HFFc6 (cell line): ENCODE measurements at places on chromosomes 4 and X.

GRCh38 chr4:15654593-15655222, 449 bp downstream of the FBXL5 start:
- H3K4me3 ChIP-seq = peak overlapping the region; percentile 97
- DNase-seq = peak; percentile 9
- peaks cover 69% of the 10 kb centered on the region for H3K4me1 ChIP-seq
- peaks cover 5% of the 10 kb centered on the region; the same call in 1 of the 2 replicates for H3K36me3 ChIP-seq
- H3K27me3 ChIP-seq = peaks cover 2% of the 10 kb centered on the region; the same call in 1 of the 2 replicates
- peak overlapping the region; percentile 99 for H3K27ac ChIP-seq

- peaks cover 35% of the 10 kb centered on the region for H3K4me1 ChIP-seq
- H3K27ac ChIP-seq = no peak overlapping the region
- H3K36me3 ChIP-seq = no peaks in the 10 kb centered on the region
- no peak for DNase-seq
Measured at GRCh38 chr4:107261241-107261874, 225.2 kb upstream of the DKK2 start.

- DNase-seq = no peak
- no peaks in the 10 kb centered on the region for H3K27me3 ChIP-seq
- H3K4me1 ChIP-seq = peaks cover 20% of the 10 kb centered on the region
Measured at GRCh38 chr4:106258145-106259045, 57.6 kb downstream of the TBCK start.

DNA sequence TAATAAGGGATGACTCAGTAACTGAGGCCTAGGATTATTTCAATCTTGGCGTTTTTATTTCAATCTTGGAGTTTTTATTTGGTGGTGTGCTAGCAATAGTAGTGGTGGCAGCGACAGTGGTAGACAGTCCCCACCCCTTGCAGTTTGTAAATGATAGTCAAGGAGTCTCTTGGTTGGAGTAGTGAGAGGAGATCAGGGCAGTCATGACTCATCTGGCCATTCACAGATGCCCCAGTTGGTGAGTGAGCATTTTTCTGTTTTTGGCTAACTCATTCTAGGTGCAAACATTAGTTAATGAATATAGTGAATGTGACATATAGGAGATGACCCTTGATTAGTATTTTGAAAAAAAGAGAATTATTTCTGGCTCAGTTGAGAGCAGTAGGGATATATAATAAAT, 93.5 kb upstream of the ADAD1 start:
- H3K27ac ChIP-seq = peak overlapping the region; percentile 46; the same call in 1 of the 2 replicates
- peak; percentile 18 for DNase-seq
- H3K4me3 ChIP-seq = no peak overlapping the region

DNA sequence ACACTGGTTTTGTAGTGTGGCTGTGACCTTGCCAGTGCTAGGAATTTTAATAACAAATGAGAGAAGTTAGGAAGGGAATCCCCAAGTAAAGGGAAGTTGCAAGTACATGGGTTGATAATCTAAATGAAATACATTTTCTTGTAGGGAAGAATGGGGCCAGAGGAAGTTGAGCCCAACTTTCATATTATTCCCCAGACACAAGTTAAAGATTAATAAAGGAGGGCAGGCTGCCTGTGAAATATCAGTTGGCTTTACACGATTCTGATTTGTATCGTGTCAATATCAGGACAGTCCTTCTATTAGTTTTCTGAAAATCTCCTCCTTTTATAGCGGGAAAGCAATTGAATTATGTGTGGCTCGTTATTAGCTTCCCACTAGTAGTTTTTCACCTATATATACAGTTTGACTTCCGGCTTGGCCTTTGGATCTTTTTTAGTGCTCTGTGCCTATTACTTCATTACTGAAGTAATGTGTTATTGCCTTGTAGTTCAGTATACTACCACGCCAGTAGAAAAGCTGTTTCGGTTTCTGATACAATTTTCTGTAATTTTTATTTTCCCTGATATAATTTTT, 1.7 kb downstream of the PDLIM5 start:
- H3K27ac ChIP-seq = peak overlapping the region; percentile 93
- peak overlapping the region; percentile 95 for H3K4me3 ChIP-seq
- DNase-seq = no peak
- peaks cover 67% of the 10 kb centered on the region for H3K4me1 ChIP-seq
- peaks cover 24% of the 10 kb centered on the region for H3K36me3 ChIP-seq

GRCh38 chr4:152588869-152589268, 53.0 kb upstream of the FBXW7 start:
- no peak overlapping the region for H3K27ac ChIP-seq
- no peak for DNase-seq
- H3K36me3 ChIP-seq = no peaks in the 10 kb centered on the region
- H3K4me3 ChIP-seq = no peak overlapping the region
- H3K27me3 ChIP-seq = peaks cover 16% of the 10 kb centered on the region

DNA sequence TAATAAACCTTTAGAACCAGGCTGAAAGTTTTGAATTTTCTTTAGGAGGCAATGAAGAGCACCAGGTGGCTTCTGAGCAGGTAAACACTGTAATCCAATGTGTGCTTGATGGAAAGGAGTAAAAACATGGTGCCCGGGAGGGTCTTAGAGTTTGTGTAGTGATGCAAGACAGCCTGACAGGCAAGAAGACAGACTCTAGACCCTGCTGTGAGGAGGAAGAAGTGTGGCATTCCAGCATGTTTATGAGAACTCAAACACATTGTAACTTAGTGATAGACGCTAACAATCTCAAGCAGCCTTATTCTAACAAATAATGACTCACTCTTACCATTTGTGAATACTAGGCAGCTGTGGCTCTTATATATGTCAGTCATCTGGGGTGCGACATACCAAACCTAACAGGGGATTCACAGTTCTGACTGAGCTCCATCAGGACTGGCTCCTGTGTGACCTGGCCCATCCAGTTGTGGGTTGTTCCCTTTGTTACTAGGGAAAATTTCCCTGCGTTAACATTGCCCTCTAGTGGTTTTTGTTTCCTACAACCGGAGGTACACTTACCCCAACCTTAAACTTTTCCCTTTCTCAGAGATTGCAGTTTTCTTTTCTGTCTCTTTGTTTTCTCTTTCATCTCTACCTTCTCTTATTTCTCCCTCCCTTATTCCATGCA, 53.8 kb downstream of the VSIG4 start:
- H3K4me3 ChIP-seq = no peak overlapping the region
- DNase-seq = peak; percentile 35
- no peak overlapping the region for H3K27ac ChIP-seq
- H3K27me3 ChIP-seq = no peaks in the 10 kb centered on the region; the same call in none of the 2 replicates
- H3K4me1 ChIP-seq = no peaks in the 10 kb centered on the region

GRCh38 chrX:149004936-149005335, 500.2 kb downstream of the IDS start:
- H3K27ac ChIP-seq = no peak overlapping the region
- no peaks in the 10 kb centered on the region for H3K27me3 ChIP-seq
- DNase-seq = no peak
- no peak overlapping the region for H3K4me3 ChIP-seq
- H3K36me3 ChIP-seq = no peaks in the 10 kb centered on the region
- no peaks in the 10 kb centered on the region for H3K4me1 ChIP-seq

DNA sequence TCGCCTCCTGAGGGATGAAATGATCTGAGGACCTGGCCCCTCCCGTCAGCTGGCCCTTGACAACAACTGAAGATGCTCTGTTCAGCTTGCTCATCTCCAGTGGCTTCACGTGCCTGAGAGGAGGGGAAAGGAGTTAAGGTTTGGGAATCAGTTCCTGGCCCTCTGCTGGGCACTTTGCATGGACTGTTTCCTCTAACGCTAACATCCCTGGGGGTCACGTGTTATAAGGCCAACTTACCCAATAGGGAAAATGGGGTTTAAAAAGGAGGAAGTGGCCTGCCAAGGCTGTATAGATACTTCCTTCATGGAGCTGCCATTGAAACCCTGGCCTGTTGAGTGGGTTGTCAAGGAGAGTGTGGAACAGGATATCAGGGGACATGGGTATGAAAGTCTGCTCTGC, 65.6 kb downstream of the OR13H1 start:
- H3K36me3 ChIP-seq = no peaks in the 10 kb centered on the region
- no peak for DNase-seq
- no peak overlapping the region for H3K4me3 ChIP-seq
- H3K4me1 ChIP-seq = no peaks in the 10 kb centered on the region

DNA sequence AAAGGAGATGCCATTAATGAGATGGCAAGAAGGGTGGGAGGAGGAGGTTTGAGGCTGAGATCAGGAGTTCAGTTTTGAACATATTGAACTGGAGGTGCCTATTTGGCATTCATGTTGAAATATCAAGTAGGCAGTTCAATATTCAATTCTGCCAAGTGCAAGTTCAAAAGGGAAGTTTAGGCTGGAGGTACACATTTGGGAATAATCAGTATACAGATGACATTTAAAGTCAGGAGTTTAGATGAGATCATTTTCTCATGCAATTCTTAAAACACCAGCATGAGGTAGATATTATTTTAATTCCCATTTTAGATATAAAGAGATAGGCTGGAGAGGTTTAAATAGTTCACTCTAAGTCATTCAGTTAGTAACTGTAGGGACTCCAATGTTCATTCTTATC, 26.1 kb downstream of the COQ2 start:
- DNase-seq = no peak
- H3K27me3 ChIP-seq = no peaks in the 10 kb centered on the region
- peaks cover 46% of the 10 kb centered on the region for H3K4me1 ChIP-seq
- peak overlapping the region; percentile 14; the same call in 1 of the 2 replicates for H3K27ac ChIP-seq
- peaks cover 29% of the 10 kb centered on the region for H3K36me3 ChIP-seq

DNA sequence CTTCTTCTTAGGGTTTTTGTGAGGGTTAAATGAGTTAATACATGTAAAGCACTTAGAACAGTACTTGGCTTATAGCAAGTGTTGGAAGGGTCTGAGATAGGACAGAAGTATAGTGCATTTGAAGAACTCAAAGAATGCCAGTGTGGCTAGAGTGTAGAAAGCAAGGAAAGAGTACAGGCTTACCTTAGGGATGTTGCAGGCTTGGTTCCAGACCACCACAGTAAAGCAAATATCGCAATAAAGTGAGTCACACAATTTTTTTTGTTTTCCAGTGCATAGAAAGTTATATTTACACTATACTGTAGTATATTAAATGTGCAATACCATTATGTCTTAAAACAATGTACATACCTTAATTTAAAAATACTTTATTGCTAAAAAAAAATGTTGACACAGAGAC, 41.3 kb downstream of the KIF4A start:
- no peak for DNase-seq
- H3K27me3 ChIP-seq = no peaks in the 10 kb centered on the region
- H3K4me3 ChIP-seq = no peak overlapping the region
- H3K36me3 ChIP-seq = peaks cover 5% of the 10 kb centered on the region; the same call in 1 of the 2 replicates
- peaks cover 8% of the 10 kb centered on the region; the same call in 1 of the 2 replicates for H3K4me1 ChIP-seq

DNA sequence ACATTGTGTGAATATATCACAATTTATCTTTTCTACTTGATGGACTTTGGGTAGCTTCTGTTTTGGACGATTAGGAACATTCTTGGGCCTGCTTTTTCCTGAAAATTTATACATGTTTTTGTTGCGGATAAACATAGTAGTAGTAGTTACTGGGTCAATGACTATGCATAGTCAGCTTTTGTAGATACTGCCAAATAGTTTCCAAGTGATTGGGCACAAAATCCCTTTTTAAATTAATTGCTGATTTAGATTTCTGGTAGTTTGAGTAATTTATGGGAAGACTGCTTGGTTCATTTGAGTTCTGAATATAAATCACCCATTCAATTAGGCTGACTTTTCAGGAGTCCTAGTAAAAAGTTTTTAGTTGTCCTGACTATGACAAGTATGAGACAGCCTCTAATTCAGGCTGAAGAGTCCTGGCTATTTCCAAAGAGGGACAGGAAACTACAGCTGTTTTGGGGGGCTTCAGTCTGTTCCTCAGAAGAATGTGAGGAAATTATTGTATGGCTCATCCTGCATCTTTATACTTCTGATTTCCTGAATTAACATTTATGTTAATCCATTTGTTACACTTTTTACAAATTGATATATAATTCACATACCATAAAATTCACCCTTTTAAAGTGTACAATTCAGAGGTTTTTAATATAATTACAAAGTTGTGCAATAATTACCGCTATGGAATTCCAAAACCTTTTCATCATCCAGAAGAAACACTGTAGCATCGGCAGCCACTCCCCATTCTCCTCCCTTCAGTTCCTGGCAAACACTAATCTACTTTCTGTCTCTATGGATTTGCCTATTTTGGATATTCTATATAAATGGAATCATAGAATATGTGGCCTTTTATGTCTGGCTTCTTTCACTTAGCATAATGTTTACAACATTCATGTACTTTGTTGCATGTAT, 14.2 kb downstream of the LRP2BP start:
- no peak overlapping the region for H3K4me3 ChIP-seq
- peaks cover 24% of the 10 kb centered on the region for H3K36me3 ChIP-seq
- peaks cover 55% of the 10 kb centered on the region for H3K4me1 ChIP-seq
- no peaks in the 10 kb centered on the region for H3K27me3 ChIP-seq
- peak overlapping the region; percentile 60 for H3K27ac ChIP-seq

- H3K36me3 ChIP-seq = peaks cover 13% of the 10 kb centered on the region; the same call in 1 of the 2 replicates
- peaks cover 59% of the 10 kb centered on the region for H3K4me1 ChIP-seq
- peak overlapping the region; percentile 78 for H3K27ac ChIP-seq
Measured at GRCh38 chr4:41009411-41009810, 204.9 kb downstream of the APBB2 start.

GRCh38 chrX:50927127-50927526, 16.6 kb downstream of the BMP15 start:
- no peak for DNase-seq
- no peaks in the 10 kb centered on the region for H3K4me1 ChIP-seq
- H3K4me3 ChIP-seq = no peak overlapping the region
- H3K36me3 ChIP-seq = no peaks in the 10 kb centered on the region
- no peak overlapping the region for H3K27ac ChIP-seq

- peak; percentile 9 for DNase-seq
- no peak overlapping the region for H3K4me3 ChIP-seq
- peaks cover 7% of the 10 kb centered on the region; the same call in 1 of the 2 replicates for H3K4me1 ChIP-seq
- H3K36me3 ChIP-seq = no peaks in the 10 kb centered on the region
Measured at GRCh38 chrX:29826742-29827141, 388.6 kb upstream of the MAGEB2 start.

- no peaks in the 10 kb centered on the region; the same call in 1 of the 2 replicates for H3K27me3 ChIP-seq
- peaks cover 24% of the 10 kb centered on the region for H3K4me1 ChIP-seq
- no peak overlapping the region; the same call in 1 of the 2 replicates for H3K27ac ChIP-seq
- peak; percentile 32 for DNase-seq
Measured at GRCh38 chr4:38989487-38989886, 42.7 kb downstream of the TMEM156 start.

- no peaks in the 10 kb centered on the region for H3K36me3 ChIP-seq
- H3K4me3 ChIP-seq = peak overlapping the region; percentile 75
- H3K27ac ChIP-seq = peak overlapping the region; percentile 43
- no peaks in the 10 kb centered on the region for H3K27me3 ChIP-seq
- peaks cover 5% of the 10 kb centered on the region; the same call in 1 of the 2 replicates for H3K4me1 ChIP-seq
Measured at GRCh38 chrX:55488006-55488592, 1.5 kb downstream of the USP51 start.

DNA sequence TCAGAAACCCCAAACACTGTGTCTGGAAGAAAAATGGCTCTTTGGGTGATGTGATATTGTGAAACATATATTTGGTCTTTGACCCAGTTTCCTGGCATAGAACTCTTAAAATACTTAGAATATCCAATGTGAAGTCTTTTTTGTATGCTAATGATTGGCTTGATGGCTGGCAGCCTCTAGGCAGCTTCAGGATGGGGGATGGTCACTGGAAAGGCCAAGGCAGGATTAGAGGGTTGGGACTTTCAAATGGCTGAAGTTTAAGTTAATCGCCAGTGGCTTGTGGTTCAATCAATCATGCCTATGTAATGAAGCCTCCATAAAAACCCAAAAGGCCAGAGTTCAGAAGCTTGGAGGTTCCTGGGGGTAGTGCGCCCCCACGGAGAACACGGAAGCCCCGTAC, 33.5 kb upstream of the ESX1 start:
- no peak for DNase-seq
- H3K36me3 ChIP-seq = no peaks in the 10 kb centered on the region
- peaks cover 4% of the 10 kb centered on the region for H3K27me3 ChIP-seq
